Caudate nucleus (tissue), 63 donors: ENCODE measurements at places on chromosomes 16 and 17.

- DNase-seq, result no peak
Measured at GRCh38 chr17:70588003-70588402, 418.7 kb downstream of the KCNJ2 start.

- DNase-seq, result no peak
Measured at GRCh38 chr17:63563339-63563738, 13.1 kb downstream of the DCAF7 start.

GRCh38 chr17:56130631-56131030, 22.6 kb upstream of the ANKFN1 start:
- no peak for DNase-seq

DNA sequence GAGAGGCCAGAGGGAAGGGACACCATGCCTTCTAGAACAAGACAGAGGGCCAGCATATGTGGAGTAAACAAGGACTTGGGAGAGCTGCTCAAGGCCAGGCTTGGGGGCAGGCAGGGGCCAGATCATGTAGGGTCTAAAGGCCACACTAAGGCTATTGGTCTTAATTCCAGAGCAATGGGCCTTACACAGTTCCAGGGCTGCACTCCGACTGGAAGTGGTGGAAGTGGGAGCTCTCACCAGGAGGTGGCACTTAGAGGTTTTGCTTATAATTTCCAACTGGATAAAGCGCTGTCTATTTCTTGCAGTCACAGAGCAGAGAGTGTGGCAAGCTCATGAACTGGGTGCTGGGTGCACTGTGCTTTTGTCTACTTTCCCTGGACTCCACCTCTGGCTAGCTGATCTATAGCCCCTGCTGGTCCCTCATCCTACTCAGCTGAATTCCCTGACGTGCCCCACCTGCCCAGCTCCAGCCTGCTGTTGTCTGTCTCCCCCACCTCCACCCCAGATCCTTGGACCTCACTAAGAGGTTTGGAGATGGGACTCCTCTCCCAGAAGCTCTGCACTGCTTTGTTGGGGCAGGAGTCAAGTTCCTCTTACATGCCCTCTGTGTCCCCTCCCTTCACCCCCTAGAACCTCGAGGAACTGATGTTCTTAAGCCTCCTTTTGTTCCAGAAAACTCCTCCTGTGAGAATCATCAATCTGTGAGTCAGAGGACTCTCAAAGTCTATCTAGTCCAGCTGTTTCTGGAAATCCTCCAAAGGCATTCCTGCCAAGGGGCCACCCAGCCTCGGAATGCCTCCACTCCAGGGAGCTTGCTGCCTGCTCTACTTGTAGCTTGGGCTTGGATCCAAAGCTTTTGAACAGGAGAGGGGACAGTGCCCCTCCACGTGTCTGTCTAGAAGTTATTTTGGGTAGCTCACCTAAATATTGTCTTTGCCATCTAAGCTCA, 48.1 kb upstream of the KSR1 start:
- no peak for DNase-seq

- DNase-seq, result no peak
Measured at GRCh38 chr17:34370997-34371395, 8.0 kb upstream of the CCL1 start.

- DNase-seq, result no peak
Measured at GRCh38 chr17:61306003-61306402, 93.6 kb upstream of the TBX2 start.

- DNase-seq, result no peak
Measured at GRCh38 chr17:69404399-69404798, 10.1 kb upstream of the MAP2K6 start.

DNA sequence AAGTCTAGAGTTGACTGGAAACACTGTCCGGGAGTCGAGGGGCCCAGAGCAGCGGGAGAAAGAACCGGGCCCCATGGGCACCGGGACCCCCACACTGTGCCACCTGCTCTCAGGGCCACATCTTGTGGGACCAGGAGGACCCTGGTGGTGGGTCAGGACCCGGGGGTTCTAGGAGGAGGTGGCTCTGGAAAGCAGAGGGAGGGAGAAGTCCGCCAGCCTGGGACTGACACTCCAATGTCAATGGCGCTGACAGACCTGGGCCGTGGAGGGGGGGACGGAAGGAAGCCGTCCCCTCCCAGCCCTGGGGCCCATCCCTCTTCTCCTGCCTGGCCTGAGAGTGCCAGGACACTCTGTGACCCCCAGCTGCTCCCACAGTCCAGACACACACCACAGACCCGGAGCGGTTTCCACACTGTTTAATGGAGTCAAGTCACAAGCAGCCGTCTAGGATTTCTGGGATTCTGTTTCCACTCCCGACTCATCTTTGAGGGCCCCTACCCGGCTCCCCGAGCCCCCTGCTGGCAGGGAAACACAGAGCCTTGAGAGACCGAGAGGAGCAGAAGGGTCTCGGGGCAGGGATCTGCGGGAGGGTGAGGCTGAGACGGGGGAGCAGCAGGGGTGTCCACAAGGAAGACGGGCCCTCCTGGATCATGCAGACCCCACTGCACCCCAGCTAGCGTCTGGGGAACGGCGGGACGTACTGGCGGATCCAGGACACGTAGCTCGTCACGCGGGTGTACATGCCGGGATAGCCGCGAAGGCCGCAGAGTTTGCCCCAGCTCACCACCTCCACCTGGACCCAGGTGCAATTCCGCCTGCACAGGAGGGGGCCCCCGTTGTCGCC, 23.5 kb upstream of the UBE2I start:
- DNase-seq, result no peak

GRCh38 chr17:8345052-8345690, 5.5 kb downstream of the ODF4 start:
- DNase-seq, result no peak

- no peak for DNase-seq
Measured at GRCh38 chr16:81453091-81453728, 8.6 kb downstream of the CMIP start.

- no peak for DNase-seq
Measured at GRCh38 chr17:41663451-41664171, 25.1 kb upstream of the EIF1 start.

DNA sequence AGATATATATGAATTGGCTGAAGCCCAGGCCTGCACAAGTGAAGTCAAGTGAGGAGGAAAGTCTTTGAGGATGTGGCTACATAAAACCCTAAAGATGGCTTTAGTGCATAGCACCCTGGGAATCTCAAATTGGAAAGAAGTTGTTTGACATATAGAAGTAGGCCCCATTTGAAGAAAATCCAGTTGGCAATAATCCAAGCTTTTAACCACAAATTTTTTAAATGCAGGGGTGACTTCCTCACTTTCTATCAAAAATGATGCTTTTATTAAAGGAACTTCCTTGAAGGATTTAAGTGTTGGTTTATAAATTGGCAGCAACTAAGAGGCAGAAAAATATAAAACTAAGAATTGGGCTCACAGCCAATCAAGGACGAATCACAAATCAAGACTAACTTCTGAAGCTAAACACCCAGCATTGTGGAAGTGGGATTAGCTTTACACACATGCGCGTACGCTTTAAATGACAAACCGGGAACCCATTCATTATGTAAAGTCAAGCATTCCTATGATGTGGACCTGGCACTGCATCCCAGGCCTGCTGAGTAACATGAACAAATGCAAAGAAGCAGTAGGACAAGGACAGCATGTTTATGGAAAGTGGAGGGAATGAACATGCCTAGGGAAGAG, 63.3 kb downstream of the NOG start:
- DNase-seq, result no peak

DNA sequence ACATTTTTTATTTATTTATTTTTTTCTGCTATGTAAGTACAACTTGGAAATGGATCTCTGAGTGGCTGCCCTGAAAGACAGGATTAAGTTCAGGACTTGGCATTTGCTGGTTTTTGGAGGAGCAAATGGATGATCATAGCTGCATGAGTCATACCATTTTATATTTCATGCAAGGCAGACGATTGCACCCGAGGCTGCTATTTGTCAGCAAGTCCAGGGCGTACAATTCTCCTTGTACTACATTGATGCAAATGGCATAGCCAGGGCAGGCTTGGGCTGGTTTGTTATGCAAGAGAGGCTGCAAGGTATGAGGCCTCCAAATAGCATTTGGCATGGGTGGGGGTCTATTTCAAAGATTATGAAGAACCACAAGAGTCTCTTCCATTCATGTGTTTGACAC, 81.2 kb upstream of the CACNG3 start:
- DNase-seq, result no peak

- no peak for DNase-seq
Measured at GRCh38 chr16:87254734-87255133, 62.5 kb downstream of the C16orf95 start.
